Epithelial cell of proximal tubule (primary cell): ENCODE measurements at places on chromosomes 7 and 10.

DNA sequence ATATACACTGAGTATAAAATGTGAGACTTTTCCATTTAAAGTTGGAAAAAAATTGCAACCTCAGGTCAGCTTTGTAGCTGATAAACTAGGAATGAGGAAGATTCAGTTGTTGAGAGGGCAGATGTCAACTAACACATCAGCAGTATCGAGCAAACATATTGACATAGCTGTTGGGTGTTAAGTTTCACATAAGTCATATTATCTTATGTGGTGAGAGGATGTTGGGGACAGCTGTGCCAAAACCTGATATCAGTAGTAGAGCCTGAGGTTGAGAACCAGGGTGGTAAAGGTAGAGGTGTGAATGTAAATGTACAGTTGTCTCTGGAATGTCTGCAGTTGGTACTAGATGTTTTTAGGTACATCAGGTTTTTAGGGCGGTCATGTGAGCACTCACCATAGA is 5.0 kb downstream of the ZRANB1 start:
- DNase-seq, result no peak

DNA sequence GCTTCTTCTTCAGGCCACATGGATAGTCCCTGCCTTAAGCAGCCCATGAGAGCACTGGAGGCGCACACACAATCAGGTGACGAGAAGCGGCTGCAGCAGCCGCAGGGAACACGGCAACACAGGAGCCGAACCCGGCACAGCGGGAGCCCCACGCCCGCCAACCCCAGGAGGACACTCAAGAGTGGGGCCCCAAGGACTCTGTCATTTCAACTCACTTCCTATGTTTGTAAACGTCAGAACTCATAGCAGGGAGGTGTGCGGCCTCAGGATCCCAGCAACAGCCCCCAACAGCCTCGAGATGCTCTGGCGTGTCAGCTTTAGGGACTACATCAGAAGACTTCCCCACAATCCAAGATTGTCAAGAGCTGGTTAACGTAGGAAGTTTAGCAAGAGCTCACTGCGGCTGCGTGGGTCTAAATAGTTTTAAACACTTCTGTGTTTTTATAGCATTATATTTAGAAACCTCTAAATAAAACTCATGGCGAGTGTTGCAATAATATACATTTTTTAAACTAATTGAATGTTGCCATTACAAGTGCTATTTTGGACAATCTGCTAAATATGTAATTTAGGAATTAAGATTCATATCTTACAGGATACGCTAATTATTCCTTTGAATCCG is 123.4 kb downstream of the MAD1L1 start:
- no peak for DNase-seq

- DNase-seq, result no peak
Observed at GRCh38 chr10:47182934-47183703, 116.9 kb upstream of the GDF10 start.

GRCh38 chr7:106874076-106874475 is 9.0 kb downstream of the PIK3CG start:
- no peak for DNase-seq

- no peak for DNase-seq
Observed at GRCh38 chr10:70997236-70997635, 108.9 kb upstream of the PCBD1 start.

- DNase-seq, result no peak
Observed at GRCh38 chr7:768881-769504, 41.9 kb upstream of the PRKAR1B start.

GRCh38 chr10:132054564-132054963 is 11.2 kb upstream of the JAKMIP3 start:
- DNase-seq, result no peak

GRCh38 chr7:18109762-18110161 is 82.1 kb upstream of the PRPS1L1 start:
- no peak for DNase-seq

DNA sequence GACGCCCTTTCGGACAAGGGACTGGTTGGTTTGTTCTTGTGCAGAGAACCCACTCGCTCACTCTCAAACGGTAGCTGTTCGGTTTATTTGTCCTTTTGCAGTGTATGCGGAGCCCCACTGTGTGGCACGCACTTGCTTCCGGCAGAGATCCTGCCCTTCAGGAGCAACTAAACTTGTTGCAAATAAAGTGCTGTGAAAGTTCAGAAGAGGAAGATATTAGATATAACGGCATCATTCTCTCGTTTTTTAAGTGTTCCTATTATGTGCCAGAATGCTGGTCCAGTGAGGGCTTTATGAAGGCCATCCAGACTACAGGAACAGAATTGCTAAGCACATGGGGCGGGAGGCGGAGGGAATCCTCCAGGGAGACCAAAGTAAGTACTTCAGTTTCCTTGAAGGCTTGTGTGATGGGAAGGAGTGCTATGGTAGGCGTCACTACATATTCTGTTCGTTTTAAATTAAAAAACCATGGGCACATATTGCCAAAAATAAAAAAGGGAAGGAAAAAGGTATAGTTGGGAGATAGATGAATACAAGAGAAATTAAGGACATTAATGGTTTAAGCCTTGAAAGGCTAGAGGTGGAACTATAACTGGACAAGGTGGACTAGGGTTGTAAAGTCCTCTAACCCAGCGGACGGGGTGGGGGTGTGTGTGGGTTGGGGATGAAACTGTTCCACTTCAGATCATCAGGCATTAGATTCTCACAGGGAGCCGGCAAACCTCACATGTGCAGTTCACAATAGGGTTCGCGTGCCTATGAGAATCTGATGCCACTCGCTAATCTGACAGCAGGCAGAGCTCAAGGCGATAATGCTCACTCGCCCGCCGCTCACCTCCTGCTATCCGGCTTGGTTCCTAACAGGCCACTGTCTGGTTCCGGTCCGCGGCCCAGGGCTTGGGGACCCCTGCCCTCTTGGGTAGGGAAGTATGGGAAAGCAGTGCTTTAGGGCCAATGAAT is 704 bp upstream of the ERLIN1 start:
- no peak for DNase-seq

DNA sequence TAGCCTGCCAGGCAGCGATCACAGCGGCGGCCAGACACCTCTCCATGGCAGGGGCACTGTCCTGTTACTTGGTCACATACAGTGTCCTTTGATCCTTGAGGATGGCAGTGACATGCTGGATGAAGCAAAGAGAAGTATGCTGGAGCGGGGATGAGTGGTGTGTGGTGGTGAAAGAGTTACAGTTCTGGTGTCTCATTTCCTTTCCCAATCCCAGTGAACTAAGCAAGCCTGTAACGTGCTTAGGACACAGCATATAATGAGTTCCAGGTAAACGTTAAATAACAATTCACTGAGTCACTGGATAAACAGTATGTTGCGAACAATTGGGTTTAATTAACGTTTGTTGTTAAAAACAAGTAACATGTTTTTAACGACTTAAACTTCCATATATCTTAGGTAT is 63.5 kb upstream of the LAMB1 start:
- DNase-seq, result no peak

GRCh38 chr7:80918909-80919721 is at the start of gene SEMA3C:
Gene SEMA3C (minus strand): TSS chr7:80919051. CDS start chr7:80916781, 2,270 bp downstream.
- peak; percentile 54 for DNase-seq

DNA sequence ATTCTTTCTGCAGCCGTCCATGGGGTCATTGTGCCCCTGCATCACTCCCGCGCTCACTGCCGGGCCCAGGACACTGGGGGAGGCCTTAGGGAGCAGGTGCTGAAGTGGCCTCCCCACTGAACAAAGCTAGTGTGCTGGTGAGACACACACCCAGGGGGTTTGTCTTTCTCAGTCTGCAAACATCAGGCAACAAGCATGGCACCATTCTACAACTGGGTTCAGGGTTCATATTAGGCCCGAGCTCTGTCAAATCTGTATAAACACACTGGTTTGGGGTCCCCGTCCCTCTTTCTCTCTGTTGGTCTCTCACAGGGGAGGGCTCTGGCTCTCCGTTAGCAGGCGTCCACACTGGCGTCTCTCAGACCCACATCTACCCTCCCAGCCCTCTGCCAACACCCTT is 11.1 kb upstream of the PPP2R2D start:
- no peak for DNase-seq

- DNase-seq, result no peak
Observed at GRCh38 chr7:7765422-7765821, 47.0 kb upstream of the RPA3 start.

- no peak for DNase-seq
Observed at GRCh38 chr7:25968205-25968993, 183.6 kb upstream of the NFE2L3 start.

- DNase-seq, result no peak
Observed at GRCh38 chr7:26070290-26070689, 81.7 kb upstream of the NFE2L3 start.

DNA sequence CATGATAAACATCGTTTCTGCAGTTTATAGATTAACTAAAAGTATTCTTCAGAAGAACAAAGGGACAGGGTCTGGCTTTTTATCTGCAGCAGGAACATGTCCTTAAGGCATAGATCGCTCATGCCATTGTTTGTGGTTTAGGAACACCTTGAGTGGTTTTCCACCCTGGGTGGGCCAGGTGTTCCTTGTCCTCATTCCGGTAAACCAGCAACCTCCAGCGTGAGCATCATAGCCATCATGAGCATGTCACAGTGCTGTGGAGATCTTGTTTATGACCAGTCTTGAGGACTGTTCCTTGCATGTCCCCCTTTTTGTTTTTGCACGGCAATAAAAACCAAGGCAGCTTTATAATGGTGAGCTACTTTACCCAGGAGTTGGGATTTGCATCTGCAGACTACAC is 33.9 kb downstream of the STOX1 start:
- no peak for DNase-seq

DNA sequence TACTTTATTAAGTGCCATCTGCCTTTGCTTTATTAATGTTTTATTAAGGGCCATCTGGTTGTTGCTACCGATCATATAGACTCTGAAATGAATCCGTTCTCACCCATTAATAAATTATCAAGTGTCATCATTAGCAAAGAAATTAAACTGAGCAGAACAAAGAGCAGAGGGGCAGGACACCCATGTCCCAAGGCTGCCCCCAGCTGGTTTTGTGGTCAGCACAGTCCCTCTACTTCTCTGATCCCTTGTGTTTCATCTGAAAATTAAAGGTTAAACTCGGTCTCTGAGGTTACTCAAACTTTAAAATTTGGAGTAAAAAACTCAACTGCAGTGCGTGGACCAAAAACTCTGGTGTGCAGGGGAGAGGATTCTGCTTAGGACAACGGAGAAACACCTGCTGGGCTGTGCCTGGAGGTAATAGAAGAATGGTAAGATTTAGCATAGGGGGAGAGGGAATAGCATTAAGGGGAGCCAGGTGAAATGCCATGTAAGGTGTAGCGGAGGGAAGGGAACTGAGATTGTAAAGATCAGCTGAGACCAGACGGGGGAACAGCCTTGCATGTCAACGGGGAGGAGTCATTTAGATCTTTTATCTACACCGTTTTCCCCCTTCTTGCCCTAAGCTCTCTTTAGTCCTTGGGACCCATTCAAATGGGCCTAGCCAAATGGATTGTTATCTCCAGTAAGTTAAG is 10.8 kb upstream of the GSDME start:
- no peak for DNase-seq

- DNase-seq, result no peak
Observed at GRCh38 chr7:148883266-148884048, 634 bp downstream of the EZH2 start.

DNA sequence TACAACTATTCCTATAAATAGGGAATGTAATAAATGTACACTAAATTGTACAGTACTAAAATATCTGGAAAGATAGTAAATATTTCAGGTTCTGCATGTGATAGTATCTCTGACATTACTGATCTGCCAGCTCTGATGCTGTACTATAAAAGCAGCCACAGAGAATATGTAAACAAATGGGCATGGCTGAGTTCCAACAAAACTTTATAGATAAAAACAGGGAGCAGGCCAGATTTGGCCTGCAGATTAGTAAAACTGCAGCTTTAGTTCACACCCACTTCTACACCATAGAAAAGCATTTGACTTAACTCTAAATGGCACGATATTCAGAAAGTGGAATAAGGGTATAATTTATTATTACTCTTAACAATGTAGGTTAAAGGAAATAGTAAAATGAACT is 18.8 kb upstream of the TLL2 start:
- no peak for DNase-seq

DNA sequence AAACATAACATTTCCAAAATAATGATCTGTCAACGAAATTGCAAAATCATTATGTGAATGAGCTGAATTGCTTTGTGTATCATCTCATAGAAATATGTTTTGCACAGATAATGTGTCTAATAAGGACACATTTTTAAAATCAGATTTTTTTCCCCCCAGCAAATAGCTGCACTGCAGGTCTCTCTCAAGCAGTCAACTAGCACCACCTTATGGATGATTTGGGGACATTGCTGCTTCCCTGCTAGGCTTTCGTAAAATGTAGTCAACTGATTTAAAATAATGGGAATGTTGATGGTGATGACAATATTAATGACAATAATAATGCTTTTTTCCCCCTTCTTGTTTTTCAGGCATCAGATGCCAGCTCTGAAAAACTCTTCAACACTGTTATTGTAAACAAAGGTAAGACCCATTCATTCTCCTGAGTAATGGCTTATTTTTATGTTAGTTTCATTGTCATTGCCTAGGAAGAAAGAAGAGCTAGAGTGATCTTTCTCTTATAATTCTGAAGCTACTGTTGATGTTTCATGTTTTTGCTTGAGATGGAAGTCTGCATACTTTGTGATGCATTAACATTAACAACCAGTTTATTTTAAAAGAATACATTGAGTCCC is 433.6 kb upstream of the GALNT17 start:
- DNase-seq, result peak; percentile 22

- DNase-seq, result no peak
Observed at GRCh38 chr10:78552261-78552811, 516.4 kb upstream of the ZMIZ1 start.

DNA sequence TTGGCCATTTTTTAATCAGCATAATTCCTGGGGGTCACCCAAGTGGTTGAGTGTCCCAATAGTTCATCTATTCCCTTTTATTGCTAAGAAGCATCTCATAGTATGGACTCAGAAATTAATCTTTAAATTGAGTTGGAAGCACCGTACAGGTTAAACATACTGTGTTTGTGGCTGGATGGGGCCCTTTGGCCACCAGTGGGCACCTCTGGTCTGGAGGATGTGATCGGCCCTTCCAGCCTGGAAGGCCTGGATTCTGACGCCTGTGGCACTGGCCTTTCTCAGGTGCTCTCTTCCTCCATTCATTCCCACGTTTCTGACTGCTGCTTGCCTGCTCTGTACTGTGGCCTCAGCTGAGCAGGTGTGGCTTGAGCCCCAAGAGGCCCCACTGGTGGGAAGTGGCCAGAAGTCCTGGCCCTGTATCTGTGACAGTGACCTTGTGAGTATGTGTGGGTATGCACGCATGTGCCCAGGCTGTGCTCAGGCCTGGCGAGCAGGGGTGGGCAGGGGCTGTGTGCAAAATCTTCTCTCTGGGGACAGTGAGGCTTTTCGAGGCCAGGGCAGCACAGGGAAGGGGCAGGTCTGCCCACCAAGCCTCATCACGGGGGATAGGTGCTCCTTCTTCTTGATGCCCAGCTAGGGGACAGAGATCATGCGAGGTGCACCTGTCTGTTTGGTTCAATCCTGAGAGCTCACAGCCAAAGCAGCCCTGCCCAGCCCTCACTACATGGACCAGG is 30.1 kb downstream of the LDB3 start:
- no peak for DNase-seq

DNA sequence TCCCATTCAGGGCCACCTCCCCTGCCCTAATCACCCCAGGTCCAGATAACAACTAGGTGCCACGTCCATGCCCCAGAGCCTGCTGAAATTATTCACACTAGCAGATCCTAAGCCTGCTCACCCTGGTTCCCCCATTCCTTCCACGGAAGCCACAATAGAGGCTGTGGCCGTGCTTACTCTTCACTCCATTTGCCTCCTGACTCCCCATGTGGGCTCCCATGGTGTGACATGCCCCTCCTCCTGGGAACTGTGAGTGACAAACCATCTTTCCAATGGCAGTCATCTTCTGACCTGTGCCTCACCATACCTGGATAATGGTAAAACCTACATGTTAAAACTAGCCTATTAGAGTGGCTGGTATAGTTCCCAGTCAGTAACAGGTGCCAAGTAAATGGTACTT is 216.2 kb upstream of the PRKCQ start:
- DNase-seq, result no peak
